ENCODE measurements at places on chromosomes 2 and 18.

DNA sequence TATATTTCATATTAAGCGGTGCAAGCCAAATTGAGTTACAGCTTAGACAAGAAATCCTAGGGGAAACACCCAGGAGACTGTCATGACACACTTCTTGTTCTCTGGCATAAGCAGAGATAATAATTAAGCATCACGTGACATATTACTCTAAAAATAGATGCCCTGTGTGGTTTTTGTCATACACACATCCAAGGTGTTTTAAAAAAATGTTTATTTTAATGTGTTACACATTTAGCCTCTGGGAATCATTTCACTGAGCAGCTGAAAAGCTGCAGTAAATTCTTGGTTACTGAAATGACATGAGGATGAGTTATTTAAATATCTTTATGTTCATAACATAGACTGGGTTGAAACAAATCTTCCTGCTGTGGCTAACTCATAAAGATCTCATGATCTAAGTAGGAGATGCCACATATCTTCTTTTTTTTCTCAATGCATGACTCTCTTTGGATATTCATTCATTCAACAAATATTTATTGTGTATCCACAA, 38.0 kb upstream of the ERMN start:
- no peak for DNase-seq

DNA sequence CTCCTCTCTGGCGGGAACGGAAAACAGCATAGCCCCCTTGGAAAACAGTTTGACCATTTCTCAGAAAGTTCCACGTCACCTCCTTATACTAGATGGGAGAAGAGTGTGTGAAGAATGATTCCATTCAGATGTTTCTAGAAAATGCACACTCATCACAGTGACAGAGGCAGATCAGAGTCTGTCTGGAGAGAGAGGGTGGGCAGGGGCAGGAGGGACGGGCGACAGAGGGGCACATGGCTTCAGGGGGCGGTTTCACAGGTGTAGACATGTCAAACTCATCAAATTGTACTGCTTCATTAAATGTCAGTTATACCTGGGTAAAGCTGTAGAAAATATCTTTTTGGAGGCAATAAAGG, 88.8 kb upstream of the TAF1B start:
- peak; percentile 50 for DNase-seq

DNA sequence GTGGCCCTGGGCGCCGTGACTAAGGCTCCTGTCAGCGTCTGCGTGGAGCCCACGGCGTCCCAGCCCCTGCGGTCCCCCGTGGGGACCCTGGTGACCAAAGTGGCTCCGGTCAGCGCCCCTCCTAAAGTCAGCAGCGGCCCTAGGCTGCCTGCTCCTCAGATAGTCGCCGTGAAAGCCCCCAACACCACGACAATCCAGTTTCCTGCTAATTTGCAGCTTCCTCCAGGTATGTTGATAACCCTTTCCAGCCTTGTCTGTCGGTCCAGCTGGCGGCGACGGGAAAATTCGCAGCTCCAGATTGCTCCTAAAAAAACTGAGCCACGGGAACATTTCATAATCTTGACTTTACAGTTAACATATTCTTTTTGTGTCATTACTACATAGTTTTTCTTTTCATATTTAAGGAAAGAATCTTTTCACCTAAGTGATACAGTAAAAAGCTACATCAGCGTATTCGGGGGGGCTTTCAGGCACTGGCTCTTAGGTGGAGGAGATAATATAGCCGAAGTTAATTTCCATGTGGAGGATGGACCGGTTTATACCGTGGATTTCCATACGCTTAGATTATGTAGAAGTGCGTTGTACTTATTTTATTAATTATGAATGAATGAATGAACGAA, 916 bp downstream of the TAF4B start:
- DNase-seq, result no peak

GRCh38 chr2:73187549-73187948, 14.8 kb upstream of the NOTO start:
- no peak for DNase-seq

DNA sequence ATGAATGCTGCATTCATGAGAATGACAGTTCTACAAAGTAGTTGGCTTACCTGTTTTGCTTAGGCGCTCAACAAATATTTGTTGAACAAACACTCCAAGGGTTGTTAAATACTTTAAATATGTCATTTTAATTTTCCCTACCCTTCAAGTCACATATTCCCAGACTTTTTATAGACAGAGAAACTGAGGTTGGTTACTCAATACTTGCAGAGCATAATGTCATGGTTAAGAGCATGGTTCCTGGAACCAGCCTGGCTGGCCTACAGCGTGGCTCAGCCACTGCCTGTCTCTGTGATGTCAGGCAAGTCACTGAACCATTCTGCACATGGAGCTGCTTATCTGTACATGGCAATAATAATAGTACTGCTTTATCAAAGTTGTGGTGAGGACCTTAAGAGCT, 120.0 kb upstream of the STK17B start:
- no peak for DNase-seq

DNA sequence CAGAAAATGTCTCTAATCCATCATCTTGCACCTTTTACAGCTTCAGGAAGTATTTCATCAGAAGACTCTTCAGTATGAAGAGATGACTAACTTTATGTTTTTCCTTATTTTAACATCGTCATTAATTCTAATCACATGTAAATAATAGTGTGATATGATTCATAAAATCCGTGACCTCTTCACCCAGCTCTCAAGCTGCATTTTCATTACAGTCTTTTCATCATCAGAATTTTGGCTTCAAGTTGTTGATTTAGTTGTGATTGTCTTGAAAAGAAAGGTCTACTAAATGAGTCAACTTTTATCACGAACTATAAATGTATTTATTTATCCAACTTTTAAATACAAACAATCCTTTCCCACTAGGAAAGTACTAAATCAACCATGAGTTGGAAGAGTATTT, 410.3 kb downstream of the LRP1B start:
- DNase-seq, result no peak

- no peak for DNase-seq
Observed at GRCh38 chr2:9764153-9764778, 79.0 kb upstream of the TAF1B start.

- DNase-seq, result no peak
Observed at GRCh38 chr18:33269223-33269622, 171.3 kb downstream of the CCDC178 start.

DNA sequence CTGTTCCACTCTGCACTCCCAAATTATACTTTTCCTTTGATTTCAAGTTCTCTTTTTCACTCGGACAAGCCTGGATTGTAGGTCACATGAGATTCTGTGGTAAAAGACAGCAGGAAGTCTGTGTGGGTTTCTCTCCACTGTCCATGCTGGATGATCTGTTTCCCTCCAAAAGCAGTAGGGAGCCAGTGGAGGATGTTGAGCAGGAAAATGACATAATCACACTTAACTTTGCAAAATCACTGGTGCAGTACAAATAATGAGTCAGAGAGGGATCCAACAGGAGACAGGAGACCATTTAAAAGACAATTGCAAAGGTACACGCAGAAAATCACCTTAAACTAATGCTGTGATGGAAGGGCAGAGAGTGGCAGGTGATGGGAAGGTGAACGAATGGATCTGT, 301.3 kb downstream of the ZNF407 start:
- no peak for DNase-seq

All from activated CD4-positive, alpha-beta T cell treated with anti-CD3 and anti-CD28 coated beads for 4 hours (primary cell).